Activated T-helper 1 cell treated with anti-CD3 and anti-CD28 coated beads, Interleukin-12 subunit alpha, Interleukin-12 subunit beta, Interleukin-2, Interleukin-4 antibody, amounts not matched to agents 30 ng/mL and 10 ng/mL and 1 ng/mL, durations not matched to agents 14 hours and 24 hours and 36 hours (primary cell): ENCODE measurements at places on chromosomes 16 and 17. TPM values are rescaled to one million over a fixed set of nuclear protein-coding genes. Genes with fewer than 3 reads are reported as not detected.

GRCh38 chr17:48426019-48426665 lies 3.9 kb downstream of the SKAP1 start:
- no peak for DNase-seq

DNA sequence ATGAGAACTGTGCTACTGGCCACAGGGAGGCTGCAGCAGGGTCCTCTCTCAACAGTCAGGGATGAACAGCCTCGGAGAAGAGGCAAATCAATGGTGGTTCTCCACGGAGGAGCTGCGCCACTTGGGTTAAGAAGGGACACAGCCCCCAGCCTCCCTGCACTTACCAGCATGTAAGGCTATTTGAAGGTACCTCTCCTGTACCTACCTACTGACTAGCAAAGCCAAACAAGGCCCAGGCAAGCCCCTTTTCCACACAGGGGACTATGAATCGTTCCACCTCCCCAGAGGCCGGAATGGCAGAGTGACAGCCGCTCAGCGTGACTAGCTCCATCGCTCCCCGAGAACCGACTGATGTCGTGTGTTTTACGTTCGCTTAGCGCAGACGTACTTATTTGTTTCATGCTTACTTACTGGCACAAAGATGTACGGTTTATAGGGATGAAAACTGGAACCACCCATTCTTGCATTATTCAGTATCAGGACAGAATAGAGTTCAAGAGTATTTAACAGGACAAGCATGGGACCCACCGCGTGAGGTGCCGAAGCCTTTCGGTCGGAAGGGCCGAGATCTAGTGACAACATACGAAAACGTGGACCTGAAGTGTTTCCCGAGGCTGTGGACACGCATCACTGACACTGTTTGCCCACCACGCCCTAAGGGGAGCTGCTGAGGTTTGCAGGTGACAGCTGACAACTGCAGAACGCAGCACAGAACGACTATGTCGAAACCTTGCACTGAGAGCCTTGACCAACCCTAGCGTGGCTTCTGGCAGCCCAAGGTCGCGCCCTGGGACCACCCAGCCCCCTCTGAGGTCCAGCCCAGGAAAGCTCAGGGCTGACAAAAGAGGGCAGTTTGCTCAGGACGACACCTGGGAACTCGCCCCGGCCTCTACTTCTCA lies 1.0 kb downstream of the TEPSIN start:
- DNase-seq = no peak

DNA sequence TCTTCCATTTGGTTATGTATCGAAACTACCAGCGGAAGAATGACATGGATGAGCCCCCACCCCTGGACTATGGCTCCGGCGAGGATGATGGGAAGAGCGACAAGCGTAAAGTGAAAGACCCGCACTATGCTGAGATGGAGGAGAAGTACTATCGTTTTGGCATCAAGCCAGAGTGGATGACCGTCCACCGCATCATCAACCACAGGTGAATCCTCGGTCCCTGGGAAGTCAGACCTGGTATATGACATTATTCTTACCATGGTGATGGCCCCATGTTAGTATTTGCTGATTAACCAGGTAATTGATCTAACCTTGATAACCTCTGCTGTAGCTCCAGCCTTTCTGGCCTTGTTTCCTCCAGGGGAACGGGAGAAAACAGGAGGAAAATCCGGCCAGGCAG lies 8.5 kb downstream of the CHD3 start:
- no peak for DNase-seq

- DNase-seq = no peak
Observed at GRCh38 chr16:82672676-82673075, 45.9 kb downstream of the CDH13 start.

DNA sequence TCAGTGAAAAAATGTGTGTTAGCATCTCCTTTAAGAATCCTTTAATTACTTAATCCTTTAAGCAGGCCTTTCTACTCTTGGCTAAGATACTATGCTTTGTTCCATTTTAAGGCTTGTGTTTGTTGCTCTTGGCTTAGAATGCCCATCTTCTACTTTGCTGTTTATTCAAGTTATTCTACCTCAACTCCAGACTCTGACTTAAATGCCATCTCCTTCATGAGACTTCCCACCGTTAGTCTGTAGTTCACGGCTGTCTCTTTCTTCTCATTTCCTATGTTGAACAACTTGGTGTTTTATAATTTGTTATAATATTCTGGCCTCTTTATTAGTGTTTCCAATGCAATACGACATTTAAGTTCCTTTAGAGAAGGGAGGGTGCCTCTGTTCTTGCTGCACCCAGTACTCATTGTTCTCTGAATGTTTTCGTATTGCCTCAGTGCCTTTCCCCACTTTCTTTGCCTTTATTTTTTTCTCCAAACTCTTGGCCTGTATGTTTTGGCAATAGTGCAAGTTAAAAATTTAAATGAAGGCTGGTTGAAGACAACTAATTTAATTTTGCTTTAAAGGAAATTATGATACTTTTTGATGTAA lies 6.1 kb upstream of the KRT10 start:
- DNase-seq = no peak

- no peak for DNase-seq
Observed at GRCh38 chr16:72284042-72284789, 112.3 kb upstream of the PMFBP1 start.

- DNase-seq = no peak
Observed at GRCh38 chr17:43395165-43395564, 3.6 kb upstream of the ARL4D start.

DNA sequence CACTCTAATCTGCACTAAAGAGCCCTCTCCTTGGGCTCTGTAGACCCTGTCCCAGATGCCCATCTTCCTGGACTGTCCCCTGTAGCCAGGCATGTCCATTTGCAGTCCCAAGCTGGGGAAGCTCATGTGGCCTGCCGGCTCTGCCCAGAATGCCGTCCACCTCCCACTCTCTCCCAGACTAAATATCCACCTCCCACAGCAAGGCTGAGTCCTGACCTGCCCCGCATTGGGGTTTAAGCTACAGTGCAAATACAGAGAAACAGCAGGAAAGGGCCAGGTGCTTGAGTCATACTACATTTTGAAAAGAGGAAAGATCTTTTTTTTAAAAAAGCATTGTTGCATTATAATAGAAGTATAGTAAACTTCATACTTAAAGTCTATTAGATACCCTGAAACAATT lies 3.0 kb downstream of the ST6GALNAC2 start:
- no peak for DNase-seq

DNA sequence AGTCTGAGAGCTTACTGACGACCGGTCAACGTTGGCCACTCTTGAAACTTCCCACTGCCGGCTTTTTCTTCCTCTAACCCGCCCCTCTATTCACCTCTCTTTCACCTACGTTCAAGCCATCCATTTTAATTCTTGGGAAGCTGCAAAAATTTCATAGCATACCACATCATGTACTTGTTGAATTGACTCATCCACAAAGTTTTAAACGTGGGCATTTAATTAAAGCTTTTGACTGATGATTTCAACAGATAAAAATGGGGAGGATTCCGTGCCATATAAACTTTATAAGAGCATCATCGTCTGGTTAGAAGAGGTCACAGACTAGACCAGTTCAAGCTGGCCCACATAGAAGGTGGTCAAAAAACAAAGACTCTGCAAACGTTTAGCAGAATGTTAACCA lies 22.5 kb downstream of the VPS53 start:
- no peak for DNase-seq

DNA sequence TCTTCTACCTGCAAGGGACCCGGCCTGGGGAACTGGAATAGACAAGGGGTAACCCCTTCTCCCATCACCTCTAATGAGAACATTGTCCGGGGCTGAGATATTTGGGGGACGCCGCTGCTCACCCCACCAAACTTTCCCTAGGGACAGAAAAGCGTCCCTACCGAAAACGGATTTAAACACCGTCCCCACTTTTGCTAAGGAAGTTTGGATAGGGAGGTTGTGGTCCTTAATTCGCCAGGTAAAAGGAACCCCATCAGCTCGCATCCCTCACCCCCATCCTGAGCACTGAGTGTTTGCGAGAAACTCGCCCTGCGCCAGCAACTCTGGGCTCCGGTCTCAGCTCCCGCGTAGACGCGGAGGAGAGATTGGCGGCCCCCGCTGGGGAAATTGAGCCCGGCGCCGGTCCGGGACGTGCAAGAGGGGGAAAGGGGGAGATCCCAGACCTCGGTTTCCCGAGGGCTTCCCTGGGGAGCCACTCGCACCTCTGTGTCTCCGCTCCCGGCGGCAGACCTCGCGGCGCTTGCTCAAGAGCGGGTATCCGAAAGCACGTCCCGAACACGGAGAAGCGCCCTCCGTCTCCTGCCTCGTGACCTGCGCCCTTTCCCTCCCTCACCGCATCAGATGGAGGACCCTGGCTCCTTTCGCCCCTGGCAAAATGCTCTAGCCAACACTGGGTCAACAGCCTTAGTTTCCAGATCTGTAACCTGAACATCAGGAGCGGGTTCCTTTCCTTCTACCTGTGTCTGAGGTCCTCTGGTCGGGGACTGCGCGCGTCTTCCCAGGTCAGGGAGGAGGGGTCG lies 3.1 kb upstream of the SOX9 start:
- DNase-seq = no peak

GRCh38 chr16:86019446-86020047 lies 120.6 kb downstream of the IRF8 start:
- no peak for DNase-seq

DNA sequence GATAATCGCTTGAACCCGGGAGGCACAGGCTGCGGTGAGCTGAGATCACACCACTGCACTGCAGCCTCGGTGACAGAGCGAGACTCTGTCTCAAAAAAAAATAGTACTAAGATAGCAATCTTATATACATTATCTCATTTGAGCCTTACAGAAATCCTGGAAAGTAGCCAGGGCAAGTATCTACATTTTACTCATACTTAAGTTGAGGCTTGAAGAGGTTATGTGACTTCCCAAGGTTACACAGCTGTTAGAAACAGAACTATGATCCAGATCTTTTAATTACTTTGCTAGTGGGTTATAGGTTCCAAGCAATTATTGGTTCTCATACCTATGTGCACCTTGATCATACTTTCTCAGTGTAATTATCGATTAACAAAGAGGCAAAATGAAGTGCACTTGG lies 15.4 kb downstream of the C17orf78 start:
- DNase-seq = no peak

- DNase-seq = no peak
Observed at GRCh38 chr16:4393240-4393600, 21.6 kb downstream of the VASN start.

- no peak for DNase-seq
Observed at GRCh38 chr17:48756830-48757251, 28.3 kb upstream of the HOXB13 start.

DNA sequence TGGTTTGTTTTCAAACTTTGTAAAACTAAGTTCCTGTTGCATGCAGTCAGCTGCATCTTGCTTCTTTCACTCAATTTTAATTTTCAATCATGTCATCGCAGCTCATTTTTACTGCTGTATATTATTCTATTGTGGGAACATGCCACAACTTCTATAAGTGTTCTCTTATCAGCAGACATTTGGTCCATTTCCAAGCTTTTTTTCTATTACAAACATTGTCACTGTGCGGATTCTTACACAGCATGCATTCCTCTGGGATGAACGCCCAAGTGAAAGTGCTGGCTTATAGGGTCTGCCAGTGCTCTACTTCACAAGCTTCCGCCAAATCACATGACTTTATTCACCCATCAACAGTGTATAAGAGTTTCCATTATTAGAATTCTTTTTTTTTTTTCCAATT lies 22.7 kb downstream of the GINS3 start:
- no peak for DNase-seq

DNA sequence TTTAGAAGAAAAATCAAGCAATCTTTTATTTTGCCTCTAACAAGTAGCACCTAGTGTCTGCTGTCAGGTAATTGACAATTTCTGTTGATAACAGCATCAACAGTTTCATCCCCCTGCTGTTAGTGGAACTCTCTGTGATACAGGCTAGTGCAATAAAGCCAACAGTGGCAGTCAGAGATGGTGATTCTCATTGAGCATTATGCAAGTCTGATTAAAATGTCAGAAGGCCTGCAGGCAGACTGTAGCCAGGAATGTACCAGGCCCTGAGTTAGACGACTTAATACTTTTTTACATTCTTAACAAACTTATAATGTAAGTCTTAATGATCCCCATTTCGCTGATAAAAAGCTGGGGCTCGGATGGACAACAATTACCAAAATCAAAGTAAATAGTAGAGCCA lies 14.6 kb downstream of the CYLD start:
- DNase-seq = no peak

DNA sequence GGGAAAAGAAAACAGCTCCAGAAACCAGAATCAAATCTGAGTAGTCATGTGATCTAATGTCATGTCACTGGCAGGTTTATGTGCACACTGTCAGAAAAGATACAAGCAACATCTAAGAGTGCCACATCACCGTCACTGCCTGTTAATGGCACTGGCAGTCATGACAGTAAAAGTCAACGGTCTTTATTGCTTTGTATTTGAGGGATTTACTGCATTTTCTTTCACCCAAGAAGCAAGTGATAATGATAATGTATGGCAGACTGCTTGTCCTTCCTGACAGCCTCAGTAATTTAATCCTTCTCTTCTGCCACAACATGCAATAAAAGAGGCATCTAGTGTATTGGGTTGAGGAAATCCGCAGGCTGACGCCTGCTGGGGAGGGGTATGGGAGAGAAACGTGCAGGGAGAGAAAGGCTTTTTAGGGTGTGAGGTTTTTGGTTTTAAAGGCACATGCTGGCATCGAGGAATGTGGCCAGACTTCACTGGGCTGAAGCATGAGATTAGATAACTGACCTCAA lies 92.4 kb downstream of the RPGRIP1L start:
- no peak for DNase-seq

GRCh38 chr16:56852401-56852730 lies 12.6 kb upstream of the SLC12A3 start:
- no peak for DNase-seq

GRCh38 chr16:77885571-77886295 lies 97.4 kb downstream of the VAT1L start:
- no peak for DNase-seq

ZNF319 gene
- total RNA-seq = 8.5 and 9.1 TPM in 2 replicates

CSH2 gene
- total RNA-seq = not detected in 2 replicates

ERN1 gene
- 90.0 and 91.6 TPM in 2 replicates for total RNA-seq

ITGAD gene
- not detected in 2 replicates for total RNA-seq

TEKT3 gene
- not detected in 2 replicates for total RNA-seq

RAPGEFL1 gene
- total RNA-seq = 11.8 and 13.0 TPM in 2 replicates

MT1G gene
- 28.5 and 29.1 TPM in 2 replicates for total RNA-seq

MYO15B gene
- 16.2 and 18.1 TPM in 2 replicates for total RNA-seq

WNK4 gene
- total RNA-seq = 0.12 and 0.29 TPM in 2 replicates

CCDC200 gene
- total RNA-seq = 0.32 and 0.47 TPM in 2 replicates

RHBDF1 gene
- 0.52 and 0.96 TPM in 2 replicates for total RNA-seq

ADCY9 gene
- 9.4 and 9.7 TPM in 2 replicates for total RNA-seq

CCDC144A gene
- total RNA-seq = 2.7 and 3.1 TPM in 2 replicates

HBZ gene
- total RNA-seq = not detected in 2 replicates

DLG4 gene
- total RNA-seq = 15.3 and 15.5 TPM in 2 replicates

CPHXL2 gene
- not detected in 2 replicates for total RNA-seq

CLDN9 gene
- not detected in 2 replicates for total RNA-seq

NME4 gene
- 57.2 and 58.7 TPM in 2 replicates for total RNA-seq

SIRT7 gene
- total RNA-seq = 53.2 and 57.5 TPM in 2 replicates
